ENCODE measurements at places on chromosomes 6 and 20.

GRCh38 chr6:111973118-111973761 lies 80.7 kb upstream of the CCN6 start:
- DNase-seq: peak; percentile 78

DNA sequence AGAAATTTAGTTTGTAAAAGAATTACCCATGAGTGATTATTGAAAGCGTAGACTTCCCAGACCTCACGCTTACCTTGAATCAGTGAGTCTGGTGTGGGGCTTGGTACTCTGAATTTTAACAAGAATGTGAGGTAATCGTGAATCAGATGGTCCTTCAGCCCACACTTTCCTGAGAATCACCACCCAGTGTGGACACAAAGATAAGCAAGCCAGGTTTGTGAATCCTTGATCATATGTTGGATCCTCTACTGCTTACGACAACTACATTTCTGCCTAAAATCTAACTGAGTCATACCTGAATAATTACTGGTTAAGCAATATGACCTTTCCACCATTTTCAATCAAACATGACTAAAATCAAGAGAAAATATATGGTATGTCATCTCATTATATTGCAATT lies 589.3 kb downstream of the TFAP2A start:
- DNase-seq: no peak

- no peak for DNase-seq
Observed at GRCh38 chr6:122258839-122259238, 140.6 kb upstream of the HSF2 start.

- no peak for DNase-seq
Observed at GRCh38 chr20:62157387-62158087, 14.0 kb downstream of the SS18L1 start.

- DNase-seq: no peak
Observed at GRCh38 chr20:22775256-22775655, 190.9 kb upstream of the FOXA2 start.

GRCh38 chr6:2947445-2947844 lies 23.9 kb downstream of the SERPINB6 start:
- no peak for DNase-seq

DNA sequence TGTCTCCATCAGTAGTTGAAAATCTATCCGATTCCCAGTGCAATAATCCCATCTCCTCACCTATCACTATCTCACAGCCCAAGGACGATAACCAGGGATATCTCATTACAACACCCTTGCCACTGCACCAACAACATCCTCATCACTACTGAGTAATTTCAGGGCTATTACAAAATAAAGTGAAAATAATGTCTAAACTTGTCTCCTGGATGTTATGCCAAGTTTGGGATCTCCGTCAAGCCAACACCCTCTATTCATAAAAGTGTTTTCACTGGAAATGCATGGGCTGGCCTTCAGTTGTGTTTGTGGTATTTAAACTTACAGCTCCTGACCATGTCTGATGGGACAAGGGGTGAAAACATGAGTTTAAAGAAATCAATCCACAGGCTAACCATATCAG lies 42.0 kb upstream of the STMND1 start:
- no peak for DNase-seq

DNA sequence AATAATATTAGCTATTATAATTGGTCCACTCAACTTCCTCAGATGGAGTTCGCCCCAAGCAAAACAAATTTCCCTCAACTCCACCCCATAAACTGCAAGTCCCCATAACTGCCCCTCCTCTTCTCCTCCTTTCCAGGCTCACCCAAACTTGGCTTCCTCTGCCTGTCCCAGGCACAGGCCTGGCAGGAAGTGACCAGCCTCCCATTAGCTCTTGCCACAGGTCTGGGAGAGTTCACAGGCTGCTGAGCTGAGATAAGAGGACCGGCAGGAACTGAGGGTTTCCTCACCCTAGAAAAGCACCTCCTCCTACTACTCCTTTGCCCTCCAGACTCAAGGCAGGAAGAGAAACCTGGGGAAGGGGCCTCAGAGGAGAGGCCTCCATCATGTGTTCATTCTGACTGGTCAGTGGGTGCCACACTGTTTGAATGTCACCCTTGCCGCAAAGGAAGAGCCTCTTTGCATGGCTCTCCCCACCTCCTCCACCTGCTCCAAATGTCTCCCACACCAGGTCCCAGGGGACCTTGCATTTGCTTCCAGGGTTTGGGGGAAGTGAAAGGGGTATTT lies 24.5 kb upstream of the SMIM29 start:
- DNase-seq: peak; percentile 24

DNA sequence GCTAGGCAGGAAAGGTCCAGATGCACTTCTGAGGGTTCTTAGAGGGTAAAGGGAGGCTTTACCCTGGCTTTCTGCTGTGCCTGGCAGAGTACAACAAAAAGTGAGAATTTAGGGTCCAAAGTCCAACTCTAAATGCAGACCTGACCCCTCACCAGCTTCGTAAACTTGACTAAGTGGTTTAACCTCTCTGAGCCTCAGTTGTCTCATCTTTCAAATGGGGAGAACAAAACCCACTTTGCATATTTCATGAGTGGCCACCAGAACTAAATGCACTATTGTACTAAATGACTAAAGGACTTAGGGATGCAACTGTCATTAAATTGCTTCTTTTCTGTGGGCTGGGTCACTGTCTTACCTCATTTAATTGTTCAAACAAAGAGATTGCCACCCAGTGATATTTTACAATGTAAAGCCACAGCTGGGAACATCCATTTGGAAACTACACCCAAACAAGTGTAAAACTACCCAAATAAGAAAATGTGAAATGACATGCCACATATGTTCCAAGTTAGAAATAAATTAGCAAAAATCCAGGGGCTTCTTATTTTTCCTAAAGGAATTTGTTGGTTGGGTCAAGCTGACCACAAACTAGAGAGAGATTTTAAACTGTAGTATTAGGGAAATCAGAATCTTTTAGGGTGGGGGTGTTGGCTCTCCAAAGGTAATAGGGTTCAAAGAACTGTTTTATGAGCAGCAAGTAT lies 48.3 kb upstream of the RIN2 start:
- no peak for DNase-seq

GRCh38 chr6:131460614-131461000 lies 112.4 kb upstream of the ARG1 start:
- DNase-seq: no peak

- DNase-seq: no peak
Observed at GRCh38 chr6:104816125-104816524, 43.6 kb downstream of the HACE1 start.
